Activated CD8-positive, alpha-beta memory T cell treated with anti-CD3 and anti-CD28 coated beads for 4 hours (primary cell): ENCODE measurements at places on chromosomes 12 and 14.

DNA sequence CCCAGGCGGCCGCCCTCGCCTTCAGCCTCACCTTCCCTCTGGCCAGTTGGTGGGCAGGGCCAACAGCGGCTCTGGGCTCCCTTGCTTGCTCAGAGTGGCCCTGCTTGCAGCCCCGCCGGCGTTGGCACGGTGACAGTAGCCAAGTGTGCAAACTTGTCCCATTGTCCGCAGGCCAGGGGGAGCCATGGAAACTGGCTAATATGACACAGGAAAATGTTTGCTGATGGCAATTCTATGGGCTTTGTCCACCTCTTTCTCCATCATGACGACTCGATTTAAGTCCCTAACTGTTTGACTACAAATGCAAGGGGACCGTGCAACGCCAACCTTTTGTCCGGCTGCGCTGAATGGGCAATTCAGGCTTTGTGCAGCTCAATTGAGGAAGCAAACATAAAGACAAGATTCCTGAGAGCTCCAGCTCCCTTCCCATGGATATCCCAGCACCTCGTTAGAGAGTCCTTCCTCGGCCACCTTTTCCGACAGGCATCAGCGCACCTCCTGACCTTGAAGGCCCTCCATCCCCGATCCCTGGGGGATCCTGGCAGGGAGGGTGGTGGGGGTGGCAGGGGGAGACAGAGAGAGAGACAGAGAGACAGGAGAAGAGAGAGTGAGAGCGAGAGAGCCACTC lies 785 bp upstream of the FAM181A start:
- no peak for DNase-seq

DNA sequence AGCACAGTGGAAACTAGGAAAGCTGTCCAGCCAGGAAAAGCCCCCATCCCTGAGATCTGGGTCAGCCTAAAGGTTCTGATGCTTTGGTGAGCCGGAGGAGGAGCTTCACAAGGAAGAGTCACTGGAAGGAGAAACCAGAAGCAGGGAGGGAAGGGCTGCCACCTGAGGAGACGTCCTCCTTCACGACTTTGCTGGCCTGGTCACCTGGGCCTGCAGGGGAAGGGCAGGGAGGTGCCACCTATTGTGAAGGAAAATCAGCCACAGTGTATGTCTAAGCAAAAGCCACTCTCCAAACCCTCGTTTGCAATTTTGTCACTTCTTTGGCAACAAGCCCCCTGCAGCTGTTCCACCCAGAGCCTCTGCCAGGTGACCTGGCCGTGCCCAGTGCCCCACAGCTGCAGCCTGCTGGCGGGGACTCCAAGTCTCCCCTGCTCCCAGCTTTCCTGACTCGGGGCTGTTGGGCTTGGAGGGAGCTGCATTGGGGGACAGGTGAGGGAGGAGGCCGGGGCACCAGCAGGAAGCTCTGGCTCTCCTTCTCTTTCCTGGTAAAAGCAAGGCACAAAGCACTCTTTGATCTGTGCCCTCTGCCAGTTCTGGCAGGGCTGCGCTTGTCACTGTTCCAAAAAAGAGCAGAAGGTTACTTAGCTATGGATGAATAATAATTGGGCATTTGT lies 120.9 kb upstream of the BCL2L14 start:
- DNase-seq: no peak

GRCh38 chr14:104977008-104977680 lies 1.0 kb downstream of the AHNAK2 start:
- no peak for DNase-seq

DNA sequence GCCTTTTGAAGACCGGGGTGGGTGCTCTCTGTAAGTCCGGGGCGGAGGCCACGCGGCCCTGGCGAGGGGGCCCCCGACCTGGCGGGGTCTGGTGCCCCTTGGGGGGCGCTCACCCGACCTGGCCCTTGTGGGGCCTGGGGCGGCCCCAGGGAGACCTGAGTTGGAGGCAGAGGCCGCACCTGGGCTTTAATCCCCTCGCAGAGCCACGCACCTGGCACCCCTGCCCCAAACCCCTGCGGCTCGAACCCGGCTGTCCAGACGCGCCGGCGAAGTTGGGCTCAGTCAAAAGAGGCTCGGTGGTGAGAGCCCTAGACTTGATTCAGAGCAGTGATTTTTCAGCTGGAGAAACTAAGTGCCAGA lies 267 bp downstream of the CFAP251 start:
- no peak for DNase-seq

- no peak for DNase-seq
These were observed 216.1 kb downstream of the NUBPL start for GRCh38 chr14:31777312-31777711.

DNA sequence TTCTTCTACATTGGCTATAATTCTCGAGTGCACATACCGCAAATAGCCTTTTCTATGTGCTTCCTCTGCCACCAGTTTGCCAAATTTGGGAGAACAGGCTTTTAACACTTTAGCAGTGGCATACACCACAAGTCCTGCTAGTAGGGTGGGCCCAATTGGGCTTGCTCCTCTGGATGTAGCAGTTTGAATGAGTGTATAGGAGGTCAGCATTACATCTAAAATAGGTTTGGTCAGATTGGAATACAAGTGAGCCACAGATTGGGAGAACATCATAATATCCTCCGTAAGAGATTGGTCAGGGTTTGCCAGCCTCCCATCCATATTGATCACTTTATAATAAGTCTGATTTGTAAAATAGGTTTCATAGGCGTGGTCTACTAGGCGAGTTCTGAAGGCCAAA lies 902 bp downstream of the ABCD2 start:
- DNase-seq: no peak

DNA sequence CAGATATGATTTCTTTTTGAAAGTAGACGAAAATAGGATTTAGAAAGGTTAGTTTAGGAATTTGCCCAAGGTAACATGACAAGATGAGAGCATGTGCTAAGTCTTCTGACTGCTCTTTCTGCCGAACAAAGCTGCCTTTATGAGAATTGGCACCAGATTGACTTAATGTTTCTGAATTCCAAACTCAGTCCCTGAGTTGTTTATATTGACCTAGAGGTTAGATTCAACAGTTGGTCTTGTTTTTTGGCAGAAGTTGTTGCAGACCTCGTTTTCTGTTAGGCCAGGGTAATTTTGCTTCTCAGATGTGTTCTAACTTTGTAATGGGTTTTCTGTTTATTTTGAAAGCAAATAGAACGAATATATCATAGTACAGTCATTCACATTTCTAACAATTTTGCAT lies 61.5 kb upstream of the LRTM2 start:
- no peak for DNase-seq

DNA sequence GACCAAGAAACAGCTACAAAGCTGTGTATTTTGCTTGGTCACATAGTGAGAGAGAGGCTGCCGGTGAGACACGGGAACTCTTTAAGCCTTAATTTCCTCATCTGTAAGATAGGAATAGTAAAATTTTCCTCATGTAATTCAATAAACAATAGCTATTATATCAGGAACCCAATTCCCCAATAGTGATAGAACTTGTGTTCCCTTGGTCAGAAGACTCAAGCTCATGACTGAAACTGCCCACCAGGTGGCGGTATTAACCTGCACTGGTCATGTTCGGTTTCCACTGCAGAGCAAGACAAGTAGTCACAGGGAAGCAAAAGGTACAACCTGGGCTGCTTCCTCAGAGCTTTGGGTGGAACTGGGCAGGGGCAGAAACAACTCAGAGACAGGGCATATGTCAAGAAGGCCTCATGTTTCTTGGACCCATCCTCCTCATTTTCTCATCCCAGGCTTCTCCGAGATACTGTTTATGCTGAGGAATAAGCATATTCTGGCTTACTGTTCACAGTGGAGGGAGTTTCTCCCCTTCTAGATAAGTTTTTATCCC lies 4.2 kb upstream of the AJUBA start:
- DNase-seq: peak; percentile 78

- no peak for DNase-seq
These were observed 14.9 kb upstream of the FKBP11 start for GRCh38 chr12:48940181-48940580.

DNA sequence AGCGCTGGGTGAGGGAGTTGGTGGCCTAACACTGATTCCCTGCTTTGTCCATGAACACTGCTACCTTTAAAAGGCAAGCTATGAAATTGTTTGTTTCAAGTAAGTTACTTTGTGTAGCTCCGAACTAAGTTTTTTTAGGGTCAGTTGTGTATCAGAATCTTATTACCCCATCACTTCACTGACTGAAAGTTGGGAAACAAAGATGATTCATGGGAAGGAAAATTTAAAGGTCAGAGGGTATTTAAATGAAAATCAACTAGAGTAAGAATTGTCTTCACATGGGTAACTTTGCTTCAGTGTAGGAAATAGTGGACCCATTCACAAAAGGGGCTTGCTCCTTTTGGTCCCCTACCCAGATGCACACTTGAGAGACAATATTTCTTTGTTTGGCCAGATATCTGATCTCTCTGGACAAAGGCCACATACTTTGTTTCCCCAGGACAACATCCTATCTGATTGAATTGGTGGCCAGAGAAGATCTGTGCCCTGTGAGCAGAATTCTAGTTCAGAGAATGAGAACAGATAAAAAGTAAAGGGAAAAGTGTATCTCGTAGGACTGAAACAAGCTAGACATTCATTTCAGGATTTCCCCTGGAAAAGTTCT lies 53.5 kb downstream of the RAB35 start:
- DNase-seq: no peak

GRCh38 chr14:78259831-78260230 lies 89.7 kb downstream of the NRXN3 start:
- DNase-seq: no peak

- no peak for DNase-seq
These were observed 2.3 kb downstream of the ARF3 start for GRCh38 chr12:48954841-48955501.

DNA sequence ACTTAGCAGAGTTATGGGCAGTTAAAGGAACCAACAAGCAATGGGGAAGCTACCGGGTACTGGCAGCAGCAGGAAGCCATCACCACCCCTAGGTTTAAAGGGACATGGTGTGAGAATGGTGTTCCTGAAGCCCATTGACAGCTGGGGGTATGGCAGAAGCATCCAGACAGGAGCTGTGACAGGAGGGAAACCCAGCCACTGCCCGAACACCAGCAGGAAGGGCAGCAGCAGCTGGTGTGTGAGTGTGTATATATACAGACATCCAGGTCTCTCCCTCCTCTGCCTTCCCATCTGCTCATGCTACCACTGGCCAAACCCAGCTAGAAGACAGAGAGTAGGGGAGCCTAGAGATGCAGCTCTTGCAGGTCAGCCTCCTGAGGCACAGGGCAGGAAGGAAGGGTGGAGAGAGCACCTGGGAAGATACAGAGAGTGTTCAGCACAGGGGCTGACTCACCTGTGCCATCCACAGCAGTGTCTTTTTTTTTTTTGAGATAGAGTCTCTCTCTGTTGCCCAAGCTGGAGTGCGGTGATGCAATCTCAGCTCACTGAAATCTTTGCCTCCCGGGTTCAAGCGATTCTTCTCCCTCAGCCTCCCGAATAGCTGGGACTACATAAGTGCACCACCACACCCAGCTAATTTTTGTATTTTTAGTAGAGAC lies 9.2 kb upstream of the ADCK1 start:
- DNase-seq: no peak

DNA sequence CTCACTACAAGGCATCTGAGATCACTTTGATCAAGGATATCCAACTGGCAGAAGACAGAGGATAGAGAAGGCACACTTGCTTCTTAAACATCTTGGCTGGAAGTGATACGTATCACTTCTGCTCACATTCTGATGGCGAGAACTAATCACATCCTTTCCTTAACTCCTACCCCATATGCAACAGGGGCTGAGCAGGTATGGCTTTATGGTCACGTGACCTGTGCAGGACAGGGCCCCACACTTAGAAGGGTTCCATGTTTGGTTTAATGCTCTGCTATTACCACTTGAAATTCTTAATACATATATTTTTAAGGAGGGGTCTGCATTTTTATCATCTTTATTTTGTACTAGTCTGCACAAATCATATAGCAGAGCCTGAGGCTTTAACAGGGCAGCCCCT lies 177.3 kb downstream of the SLC15A5 start:
- DNase-seq: no peak

GRCh38 chr12:13144266-13144828 lies 40.9 kb upstream of the GSG1 start:
- DNase-seq: no peak

DNA sequence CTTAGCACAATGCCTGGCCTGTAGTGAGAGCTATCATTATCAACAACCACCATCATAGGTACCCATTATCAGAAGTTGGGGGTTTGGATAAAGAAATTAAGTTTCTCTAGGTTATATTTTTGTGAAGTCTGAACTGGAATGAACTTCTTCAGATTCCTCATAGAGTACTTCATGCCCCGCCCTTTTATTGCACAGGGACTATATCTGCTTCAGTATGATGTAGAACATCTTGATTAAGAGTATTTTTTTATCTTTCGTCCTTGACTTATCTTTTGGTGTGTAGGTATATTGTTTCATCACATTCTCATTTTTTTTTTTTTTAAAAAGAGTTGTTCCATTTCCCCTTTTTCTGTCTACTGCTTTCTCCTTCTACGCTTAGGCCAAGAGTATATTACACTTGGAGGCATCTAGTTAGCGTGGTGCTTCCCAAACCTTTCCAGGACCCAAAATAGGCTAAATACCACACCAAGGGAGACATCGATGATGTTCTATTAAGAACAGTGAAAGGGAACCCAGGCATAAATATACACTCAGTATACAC lies 467.5 kb downstream of the ZFP36L1 start:
- no peak for DNase-seq

DNA sequence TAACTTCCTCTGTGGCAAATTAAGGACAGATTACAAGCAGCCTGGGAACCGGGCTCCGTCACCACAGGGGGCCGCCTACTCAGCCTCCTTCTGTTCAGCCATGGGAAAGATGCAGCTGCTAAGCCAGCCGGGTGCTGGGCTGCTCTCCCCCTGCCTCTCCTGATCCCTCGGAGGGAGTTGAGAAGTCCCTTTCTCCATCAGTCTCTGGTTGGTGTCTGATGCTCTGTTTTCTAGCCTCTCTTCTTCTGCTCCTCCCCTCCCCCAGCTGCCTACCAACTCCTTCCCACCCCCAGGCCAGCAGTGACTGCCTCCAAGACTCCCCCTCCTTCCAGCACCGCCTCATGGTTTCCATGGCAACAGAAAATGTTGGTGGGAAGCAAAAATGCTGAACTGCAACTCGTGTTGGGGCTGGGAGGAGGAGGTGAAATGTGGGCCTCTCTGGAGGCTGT lies 486.7 kb downstream of the APAF1 start:
- DNase-seq: no peak

DNA sequence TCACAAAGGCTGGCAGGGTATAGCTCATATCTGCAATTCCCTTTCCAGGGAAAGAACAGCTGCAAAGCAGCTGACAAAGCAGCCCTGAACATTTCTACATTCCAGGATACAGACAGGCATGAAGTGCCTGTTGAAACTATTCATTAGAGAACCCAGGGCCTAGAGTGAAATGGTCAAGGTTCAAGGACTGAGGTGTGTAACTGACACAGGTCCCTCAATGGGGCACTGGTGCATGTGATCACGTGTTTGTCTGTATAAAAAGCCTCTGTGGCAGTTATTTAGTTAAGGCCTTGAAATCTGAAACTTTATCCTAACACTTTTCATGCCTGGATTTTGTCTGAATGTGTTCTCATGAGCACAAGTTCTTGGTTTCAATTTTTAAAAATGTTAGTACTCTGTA lies 47.1 kb downstream of the GIT2 start:
- no peak for DNase-seq

DNA sequence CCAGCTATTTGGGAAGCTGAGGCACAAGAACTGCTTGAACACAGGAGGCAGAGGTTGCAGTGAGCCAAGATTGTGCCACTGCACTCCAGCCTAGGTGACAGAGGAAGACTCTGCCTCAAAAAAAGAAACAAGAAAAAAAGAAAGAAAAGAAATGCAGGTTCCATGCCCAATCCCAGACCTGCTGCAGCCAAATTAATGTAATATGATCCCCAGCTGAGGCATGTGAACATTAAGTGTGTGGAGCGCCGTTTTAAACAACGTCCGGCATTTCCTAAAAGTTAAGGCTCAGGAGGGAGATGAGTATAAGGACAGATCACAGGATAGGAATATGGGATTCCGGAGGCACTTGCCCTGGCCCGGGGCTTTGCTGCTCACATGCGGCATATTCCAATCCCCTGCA lies 162.9 kb downstream of the KSR2 start:
- DNase-seq: no peak
